Endothelial cell (in vitro differentiated cells): ENCODE measurements at places on chromosomes 2 and 18.

- no peak for DNase-seq
These were observed 186.8 kb downstream of the LTBP1 start for GRCh38 chr2:33133454-33133952.

DNA sequence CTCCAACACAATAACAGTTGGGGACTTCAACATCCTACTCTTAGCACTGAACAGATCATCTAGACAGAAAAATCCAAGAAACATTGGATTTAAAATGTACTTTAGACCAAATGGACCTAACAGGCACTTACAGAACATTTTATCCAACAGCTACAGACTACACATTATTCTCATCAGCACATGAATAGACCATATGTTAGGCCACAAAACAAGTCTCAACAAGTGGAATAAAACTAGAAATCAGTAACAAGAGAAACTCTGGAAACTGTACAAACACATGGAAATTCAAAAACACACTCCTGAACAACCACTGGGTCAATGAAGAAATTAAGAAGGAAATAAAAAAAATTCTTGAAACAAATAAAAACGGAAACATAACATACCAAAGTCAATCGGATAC, 117.5 kb downstream of the ACVR1 start:
- no peak for DNase-seq

DNA sequence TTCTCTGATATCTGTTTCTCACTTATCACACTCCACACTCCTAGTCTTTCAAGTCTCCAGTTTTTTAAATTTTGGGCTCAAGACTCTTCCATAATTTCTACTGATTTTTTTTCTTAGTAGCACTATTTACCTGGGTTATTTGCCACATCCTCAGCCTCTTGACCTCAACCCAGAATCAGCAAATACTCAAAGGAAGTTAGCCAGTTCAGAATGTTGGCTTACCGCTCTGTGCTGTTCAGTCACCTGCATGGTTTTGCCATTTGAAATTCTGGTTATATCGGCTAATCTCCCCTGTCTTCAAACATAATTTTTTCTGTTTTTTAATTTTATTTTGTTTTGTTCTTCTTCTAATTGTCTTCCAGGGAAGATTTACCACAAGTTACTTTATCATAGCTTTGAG, 412.6 kb downstream of the PTH2R start:
- DNase-seq, result no peak

- DNase-seq, result no peak
These were observed 37.9 kb downstream of the EHD3 start for GRCh38 chr2:31271851-31272267.

DNA sequence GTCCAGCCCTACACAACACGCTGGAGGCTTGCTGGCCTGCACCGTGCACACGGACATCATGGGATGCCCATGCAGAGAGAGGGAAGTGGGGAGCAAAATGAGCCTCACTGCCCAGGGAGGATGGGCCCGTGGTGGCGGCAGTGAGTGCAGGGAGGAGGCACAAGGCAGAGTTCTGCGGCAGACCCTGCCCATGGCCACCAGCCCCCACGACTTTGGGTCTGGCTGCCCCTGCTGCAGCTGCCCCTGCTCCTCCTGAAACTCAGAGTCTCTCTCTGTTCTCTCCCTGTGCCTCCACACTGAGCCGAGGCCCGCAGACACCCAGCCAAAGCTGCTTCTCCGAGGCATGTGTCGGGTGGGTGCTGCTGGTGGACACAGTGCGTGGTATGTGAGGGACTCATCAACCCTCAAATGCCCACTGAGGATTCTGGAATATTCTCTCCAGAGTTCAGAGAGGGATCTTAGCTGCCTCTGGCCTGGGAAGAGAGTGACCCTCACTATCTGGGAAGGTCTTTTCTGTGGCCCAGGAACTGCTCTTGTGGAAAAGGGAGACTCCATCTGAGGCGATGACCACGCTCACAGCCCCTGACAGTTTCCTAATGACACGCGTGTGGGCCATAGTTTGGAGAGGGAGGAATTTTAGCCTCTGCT, 45.1 kb upstream of the HPCAL1 start:
- DNase-seq, result no peak

GRCh38 chr2:27208486-27209050, 3.3 kb upstream of the ATRAID start:
- no peak for DNase-seq

GRCh38 chr18:12599543-12599942, 58.4 kb downstream of the SPIRE1 start:
- no peak for DNase-seq

DNA sequence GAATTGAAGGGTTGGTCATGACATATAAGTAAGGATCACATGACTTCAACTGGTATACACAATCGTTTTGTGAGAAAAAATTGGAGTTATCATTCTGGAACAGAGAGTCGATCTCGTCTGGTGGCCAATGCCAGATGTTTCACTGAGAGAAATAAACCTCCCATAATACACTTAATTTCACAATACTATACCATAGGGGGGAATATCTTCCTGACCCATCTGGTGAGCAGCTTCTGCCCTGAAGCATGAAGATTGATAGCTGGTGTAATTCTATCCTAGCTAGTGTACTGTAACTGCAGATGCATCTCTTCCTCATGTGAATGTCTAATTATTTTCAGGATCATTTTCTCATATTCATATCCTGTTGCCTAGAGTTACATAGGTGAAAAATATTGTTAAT, 15.7 kb upstream of the CDH7 start:
- no peak for DNase-seq

- DNase-seq, result no peak
These were observed 17.1 kb downstream of the EDAR start for GRCh38 chr2:108971661-108972566.

GRCh38 chr2:103959174-103960128, 894.5 kb upstream of the POU3F3 start:
- peak; percentile 63 for DNase-seq

DNA sequence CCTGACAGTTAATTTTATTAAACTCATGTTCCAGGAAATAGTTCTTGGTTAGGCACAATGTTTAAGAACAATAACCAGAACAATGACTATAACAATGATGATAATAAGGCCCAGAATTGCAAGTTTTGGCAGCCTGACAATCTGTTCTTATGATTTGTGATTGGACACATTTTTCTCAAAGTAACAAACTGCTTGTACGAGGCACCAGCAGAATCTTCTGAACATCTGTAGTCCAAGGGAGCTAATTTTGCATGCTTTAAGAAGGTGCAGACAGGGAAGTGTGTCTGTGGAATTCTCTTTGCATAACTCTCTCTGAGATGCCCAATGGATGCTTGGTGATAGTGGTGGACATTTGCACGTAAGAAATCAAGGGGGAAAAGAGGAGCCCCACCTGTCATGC, 709.3 kb downstream of the SLC4A3 start:
- no peak for DNase-seq

DNA sequence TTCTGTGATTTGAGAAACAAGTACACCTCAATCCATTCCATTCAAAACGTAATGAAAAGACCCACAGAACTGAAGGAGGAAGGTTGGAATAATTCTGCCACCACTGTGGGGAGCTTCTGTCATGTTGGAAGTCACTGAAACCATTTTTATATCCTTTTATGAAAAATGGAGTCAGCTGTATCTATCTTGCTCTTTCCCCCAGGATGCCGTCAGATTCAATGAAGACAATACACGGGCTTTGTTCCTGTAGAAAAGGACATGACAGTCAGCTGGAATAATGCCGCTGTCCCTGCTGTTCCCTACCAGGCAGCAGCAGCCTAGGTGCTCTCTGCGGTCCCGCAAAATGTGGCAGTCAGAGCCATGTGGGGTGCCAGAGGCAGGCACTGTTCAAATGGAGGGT, 52.5 kb upstream of the APCDD1 start:
- no peak for DNase-seq

DNA sequence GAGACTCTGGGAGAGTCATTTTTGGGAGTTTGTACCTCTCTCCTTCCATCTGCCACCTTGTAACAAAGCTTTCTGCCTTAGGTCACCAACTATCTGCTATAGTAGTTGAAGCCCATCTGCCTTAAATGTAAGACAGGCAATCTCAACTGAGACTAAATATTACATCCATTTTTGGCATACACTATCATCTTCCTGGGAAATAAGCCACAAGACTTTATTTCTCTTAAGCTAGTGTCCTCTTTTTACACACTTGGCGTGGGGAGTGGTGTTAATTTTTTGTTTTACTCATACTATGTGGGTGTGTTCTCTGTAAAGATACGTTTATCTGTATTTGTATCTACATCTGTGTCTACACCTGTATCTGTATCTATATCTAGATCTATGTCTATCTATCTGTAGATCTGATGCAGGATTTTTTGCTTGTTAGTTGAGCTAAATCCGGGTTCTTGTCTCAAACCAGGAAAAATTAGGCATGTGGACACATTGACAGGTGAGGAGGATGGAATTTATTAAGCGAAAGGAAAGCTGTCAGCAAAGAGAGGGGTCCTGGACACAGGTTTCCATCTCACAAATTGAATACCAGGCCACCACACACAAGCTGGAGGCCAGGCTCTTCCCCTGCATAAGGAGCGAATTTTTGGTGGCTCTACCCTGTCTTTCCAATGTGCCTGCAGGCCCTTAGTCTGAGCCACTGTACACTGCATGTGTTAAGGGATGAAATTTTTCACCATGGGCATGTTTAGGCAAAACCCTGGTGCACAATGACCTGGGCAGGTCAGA, 64.8 kb upstream of the RND3 start:
- no peak for DNase-seq

- DNase-seq, result no peak
These were observed 101.7 kb upstream of the ALPP start for GRCh38 chr2:232276733-232277313.

- DNase-seq, result no peak
These were observed 78.3 kb downstream of the TTC32 start for GRCh38 chr2:19823507-19823906.

GRCh38 chr2:202635428-202636212, 851 bp downstream of the FAM117B start:
- DNase-seq, result peak; percentile 81

DNA sequence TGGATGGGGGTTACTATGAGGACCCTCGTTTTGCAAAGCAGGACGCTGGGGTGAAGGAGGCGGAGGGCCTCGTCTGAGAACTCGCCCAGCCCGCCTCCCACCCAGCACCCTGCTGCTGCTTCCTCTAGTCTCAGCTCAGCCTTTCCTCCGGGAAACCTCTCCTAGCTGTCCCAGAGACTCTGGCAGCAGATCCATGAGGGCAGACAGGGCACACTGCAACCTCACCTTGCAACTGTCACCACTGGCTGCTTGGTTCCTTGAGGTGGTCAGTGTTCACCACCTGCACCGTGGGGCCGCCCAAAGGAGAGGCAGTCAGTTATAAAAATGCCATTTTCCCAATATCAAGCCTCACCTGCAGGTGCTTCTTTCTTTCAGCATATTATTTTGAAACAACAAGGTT, 45.6 kb downstream of the PARD6G start:
- no peak for DNase-seq

- no peak for DNase-seq
These were observed 115.2 kb downstream of the AP1S3 start for GRCh38 chr2:223722226-223722625.

GRCh38 chr2:215758691-215759090, 254.7 kb downstream of the MREG start:
- no peak for DNase-seq

DNA sequence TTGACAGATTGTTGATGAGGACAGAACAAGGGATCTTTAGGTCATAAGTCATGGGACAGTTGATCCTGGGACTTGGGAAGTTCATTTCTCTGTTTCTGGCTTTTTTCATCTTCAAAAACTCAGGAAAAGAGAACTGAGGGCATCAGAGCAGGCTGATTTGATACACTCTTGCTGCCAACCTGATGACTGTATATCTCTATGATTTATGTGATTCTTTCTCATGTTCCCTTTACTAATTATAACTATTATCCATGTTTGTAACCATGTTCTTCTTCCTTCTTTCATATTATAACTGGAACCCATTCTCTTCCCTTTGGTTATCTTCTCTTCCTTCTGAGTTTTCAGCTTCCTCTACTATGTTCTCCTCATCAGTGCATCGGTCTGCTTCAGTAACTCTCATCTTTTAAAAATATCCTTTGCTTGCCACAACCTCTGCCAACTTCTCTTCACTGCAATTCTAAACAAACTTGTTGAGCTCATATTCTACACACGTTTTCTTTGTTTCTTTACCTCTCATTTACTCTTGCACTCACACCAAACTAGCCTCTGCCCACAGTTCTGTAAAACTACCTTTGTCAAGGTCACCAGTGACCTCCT, 13.5 kb downstream of the RASGRP3 start:
- DNase-seq, result no peak
